Foreskin melanocyte (primary cell): ENCODE measurements at places on chromosomes 7 and 10.

- peak; percentile 10 for DNase-seq
These were observed 922 bp downstream of the PPA1 start for GRCh38 chr10:70232155-70232858.

- DNase-seq, result no peak
These were observed 1.8 kb upstream of the VWC2 start for GRCh38 chr7:49771427-49772176.

GRCh38 chr10:3363311-3364045 is 190.9 kb upstream of the PITRM1 start:
- no peak for DNase-seq

DNA sequence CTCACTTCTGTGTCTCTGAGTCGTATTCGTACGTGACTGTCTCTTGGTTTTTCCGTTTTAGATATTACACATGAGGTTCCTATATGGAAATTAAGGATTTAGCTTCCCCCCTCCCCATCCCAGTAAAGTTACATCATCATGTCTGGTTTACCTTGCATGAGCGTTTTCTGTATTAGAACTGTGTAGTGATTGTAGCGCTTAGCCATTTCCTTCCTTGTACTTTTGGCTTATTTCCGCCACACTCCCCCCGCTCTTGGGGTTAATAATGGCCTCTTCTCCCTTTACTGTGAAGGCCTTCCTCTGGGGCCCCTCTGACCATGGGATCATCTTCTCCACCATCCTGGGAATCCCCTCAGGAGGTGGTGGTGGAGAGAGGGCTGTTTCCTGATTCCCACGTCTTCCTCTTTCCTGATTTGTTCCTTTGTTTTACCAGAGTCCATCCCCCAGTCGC is 27.2 kb upstream of the AP5Z1 start:
- DNase-seq, result peak; percentile 82

DNA sequence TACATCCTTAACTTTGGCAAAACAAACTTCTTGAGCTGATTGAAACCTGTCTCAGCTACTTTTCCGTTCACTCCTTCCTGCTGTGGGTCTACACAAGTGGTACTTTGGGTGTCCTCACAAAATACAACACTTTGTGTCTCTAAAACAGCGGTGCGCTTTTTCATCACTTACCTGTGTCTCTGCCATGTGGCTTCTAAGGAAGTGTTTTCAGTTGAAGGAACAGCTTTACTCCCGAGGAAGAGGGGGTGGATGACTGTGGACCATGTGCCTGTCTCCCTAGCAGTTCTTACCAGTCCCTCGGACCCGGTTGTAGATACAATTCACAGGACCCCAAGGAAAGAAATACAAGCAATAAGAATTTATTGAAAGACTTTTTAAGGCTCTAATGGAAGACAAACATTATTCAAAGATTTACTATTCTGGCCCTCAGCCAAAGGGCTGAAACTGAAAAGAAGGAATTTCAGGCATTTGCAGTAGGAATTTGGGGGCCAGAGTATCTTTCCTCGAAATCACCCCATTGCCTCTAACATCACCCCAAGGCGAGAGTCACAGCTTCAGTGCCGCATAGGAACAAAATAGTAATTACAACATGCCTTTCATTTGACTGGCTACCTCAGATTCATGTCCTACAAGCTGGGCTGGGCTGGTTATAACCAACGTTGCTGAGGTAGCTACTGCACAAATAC is 246.3 kb downstream of the ACTR3B start:
- no peak for DNase-seq
